Activated CD4-positive, alpha-beta T cell treated with anti-CD3 and anti-CD28 coated beads, Interleukin-2, amount 50 U/mL, for 16 hours (primary cell): ENCODE measurements at places on chromosomes 7 and 10.

DNA sequence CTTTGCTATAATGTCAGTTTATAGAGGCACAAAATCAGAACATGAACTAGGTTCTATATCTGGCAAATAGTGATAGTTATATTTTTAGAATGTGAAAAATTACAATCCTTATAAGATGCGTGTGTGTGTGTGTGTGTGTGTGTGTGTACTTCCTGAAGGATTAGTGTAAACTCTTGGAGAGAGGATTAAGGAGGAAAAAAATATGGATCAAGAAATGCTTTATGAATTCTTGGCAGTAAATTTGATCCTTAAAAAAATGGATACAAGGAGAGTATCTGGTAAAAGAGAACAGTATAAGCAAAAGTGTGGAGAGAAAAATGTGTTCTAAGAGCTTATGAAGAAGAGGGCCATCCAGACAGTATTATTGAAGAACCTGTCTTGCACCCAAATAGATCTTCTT, 484.3 kb downstream of the ADRA2A start:
- DNase-seq, result no peak

DNA sequence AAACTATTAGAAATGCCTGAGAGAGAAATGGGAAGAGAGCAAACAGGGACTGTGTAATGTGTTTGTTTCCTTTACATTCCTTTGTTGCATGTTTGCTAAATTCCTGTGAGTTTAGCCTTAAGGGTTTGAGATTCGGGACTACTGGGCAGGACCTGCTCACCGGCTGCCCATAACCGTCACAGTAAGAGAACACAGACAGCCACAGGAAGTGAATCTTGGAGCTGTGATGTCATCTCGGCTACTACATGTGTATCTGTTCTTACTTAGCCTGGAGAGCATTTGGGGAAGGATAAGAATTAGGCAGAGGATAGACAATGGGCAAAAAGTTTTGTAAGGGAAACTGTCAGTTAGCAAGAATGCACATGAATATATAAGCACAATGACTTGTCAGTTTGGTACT, 485.1 kb upstream of the KLF6 start:
- no peak for DNase-seq

DNA sequence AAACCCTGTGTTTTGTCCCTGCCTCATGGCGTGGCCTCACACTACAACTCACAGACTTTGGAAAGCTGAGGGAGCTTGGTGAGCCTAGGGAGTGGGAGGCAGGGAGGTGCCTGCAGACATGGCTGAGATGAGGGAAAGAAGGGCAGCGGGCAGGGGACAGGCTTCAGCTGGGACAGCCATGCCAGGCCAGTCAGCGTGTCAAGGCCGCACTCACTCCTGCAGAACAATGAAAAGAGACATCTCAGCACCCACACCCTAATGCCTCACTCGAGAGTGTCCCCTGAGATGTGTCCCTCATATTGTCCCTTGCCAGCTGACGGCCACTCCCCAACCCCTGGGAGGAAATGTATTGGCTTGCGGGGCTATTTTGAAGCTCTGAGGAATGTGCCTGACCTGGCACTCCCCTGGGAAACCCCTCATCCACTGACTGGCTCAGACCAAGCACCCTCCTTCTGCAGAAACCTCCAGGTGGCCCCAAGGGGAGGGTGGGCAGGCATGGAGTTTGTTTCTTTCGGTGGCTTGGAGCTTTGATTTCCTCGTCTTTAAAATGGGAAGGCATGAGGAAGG, 31.6 kb downstream of the SH3PXD2A start:
- no peak for DNase-seq

DNA sequence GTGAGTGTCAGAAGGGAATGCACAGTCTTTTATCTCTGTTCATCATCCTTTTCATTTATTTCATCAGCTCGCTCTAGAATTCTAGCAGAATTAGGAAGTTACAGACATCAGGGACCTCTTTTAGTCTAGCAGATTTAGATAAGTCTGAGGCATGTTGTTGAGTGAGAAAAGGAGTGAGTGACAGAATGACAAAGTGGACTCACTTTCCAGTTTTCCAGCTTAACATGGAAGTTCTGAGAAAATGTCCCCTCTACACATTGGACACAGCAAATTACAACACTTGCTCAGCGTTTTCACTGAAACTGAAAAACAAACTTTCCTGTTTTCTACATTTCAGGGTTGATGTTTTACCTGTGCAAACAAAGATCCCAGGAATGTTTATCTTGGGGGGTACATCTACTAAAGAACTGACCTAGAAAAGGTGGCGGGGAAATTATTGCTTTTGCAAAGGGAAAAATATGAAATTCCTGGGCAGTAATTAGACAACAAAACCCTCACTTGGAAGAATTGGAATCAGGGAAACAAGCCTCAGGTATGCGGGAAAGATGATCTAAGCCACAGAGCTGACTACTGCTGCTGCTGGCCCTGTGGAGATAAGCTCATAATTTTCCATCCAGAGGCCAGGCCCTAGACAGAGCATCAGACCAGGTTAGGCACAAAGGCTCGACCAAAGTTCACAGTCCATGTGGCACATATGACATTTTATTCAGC, 14.6 kb upstream of the CYP3A5 start:
- DNase-seq, result no peak

- DNase-seq, result no peak
These were observed 118.9 kb downstream of the SND1 start for GRCh38 chr7:127770885-127771284.
